ENCODE measurements at places on chromosomes 2 and 18. TPM values are rescaled to one million over a fixed set of nuclear protein-coding genes. Genes with fewer than 3 reads are reported as not detected.

The ZNF236 gene
- 53.9 TPM for total RNA-seq

The TMX3 gene
- total RNA-seq, result 45.4 TPM

The FTCDNL1 gene
- 9.7 TPM for total RNA-seq

The POTEE gene
- total RNA-seq, result 67.6 TPM

DNA sequence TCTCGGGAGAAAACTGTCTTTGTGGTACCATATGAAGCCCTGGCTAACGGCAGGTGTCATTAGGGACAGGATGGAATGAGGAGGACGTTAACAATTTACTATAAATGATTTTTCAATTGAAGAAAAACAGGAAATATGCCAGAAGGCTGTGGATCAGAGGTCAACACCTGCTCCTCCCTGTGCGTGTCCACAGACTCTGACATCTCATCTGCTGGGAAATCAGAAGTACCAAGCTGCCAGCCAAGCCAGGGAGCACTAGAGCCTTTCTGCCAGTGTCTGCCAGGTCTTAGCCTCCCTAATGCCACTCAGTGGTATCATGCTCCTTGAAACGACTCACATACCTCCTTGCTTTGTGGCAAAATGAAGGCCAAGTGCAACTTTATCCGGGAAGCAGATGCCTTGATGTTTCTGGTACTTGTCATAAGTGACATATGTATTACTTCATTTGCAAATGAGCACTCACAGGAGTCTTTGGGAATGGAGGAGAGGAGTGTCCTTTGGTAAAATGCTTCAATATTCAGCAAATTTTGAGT is 541.1 kb downstream of the SATB2 start:
- no peaks in the 10 kb centered on the region for H3K27me3 ChIP-seq
- no peak for DNase-seq
- H3K36me3 ChIP-seq, result no peaks in the 10 kb centered on the region
- H3K27ac ChIP-seq, result no peak overlapping the region
- H3K4me1 ChIP-seq, result no peaks in the 10 kb centered on the region

The ANKRD29 gene
- 17.5 TPM for total RNA-seq

The OSR1 gene
- 8.9 TPM for total RNA-seq

- no peak overlapping the region for H3K4me3 ChIP-seq
- H3K4me1 ChIP-seq, result no peaks in the 10 kb centered on the region
- no peak overlapping the region for H3K27ac ChIP-seq
- DNase-seq, result no peak
Observed at GRCh38 chr2:213766465-213766901, 482.2 kb downstream of the SPAG16 start.

DNA sequence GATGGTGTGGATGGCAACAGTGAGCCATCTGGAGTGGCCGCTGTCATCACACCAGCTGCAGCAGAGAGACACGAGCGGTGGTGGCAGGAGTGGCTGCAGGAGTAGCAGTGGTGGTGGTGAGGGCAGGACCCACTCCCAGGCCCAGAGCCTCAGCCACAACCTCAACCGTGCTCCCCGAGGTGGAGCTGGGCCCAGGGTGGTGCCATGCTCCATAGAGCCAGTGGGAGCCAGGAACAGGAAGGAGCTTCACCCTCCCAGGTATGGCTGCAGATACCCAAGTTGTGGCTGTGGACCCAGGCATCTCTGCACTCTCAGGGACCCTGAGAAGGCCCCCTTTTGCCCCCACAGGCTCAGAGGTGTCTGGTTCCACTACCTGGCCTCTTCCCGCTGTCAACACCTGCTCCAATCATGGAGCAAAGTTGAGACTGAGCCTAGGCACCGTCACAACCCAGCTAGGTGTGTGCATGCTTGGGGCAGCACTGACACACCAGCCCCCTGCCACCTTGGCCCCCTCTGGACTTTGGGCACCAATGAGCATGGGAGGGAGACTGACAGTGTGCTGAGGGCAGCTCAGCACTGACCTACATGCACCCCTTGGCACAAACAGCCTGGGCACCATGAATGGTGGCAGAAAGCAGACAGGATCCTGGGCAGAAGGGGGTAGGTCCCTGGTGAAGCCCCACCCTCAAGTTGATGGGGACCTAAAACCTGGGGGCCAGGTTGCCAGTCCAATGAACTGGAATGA is 188.9 kb downstream of the NDUFA10 start:
- no peaks in the 10 kb centered on the region for H3K36me3 ChIP-seq
- no peaks in the 10 kb centered on the region for H3K4me1 ChIP-seq
- DNase-seq, result peak; percentile 2

DNA sequence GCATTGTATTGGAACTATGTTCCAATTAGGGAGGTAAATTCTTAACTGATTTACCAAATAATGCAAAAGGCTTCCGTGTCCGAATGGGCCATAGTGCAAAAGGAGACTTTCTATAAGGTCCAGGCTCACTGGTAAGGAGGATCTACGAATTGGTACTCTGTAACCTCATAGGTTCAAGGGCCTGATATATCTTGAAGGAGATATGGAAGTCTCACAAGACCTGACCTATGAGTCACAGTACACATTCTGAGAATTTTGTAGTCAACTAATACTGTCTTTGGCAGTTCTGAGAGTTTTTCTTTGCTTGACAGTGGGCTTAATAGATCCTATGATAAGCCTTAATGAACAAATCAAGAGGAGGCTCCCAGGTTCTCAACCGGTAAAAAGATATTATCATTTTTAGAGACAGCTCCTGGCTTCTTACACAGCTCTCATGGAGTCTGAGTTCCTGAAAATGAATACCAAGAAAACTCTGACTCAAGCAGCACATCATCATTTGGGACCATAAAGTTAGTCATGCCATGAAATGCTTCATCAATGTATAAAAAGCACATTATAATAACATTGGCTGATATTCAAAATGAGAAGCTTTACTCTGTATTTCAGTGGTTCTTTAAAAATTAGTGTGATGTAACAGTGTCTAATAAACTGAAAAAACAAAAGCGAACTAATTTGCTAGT is 1275.2 kb upstream of the CRIM1 start:
- DNase-seq, result no peak
- no peak overlapping the region for H3K4me3 ChIP-seq
- H3K4me1 ChIP-seq, result no peaks in the 10 kb centered on the region
- no peak overlapping the region for H3K27ac ChIP-seq
- no peaks in the 10 kb centered on the region for H3K36me3 ChIP-seq

DNA sequence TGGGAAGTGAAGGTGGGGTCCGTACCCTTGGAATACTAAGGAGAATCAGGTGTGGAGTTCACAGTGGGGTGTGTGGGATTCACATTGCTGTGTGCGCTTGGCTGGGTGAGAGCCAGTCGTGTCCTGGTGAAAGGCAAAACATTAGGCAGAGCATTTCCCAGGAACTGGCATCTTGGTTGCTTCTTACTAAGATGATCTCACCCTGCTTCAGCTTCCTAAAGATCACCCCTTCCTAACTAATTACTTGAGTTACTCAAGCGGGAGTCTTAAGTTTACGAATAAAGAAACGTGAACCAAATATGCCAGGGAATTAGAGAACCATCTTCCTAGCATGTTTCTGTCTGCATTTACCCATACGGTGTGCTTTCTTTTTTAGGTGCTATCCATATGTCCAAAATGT is 122.9 kb downstream of the NCK2 start:
- H3K4me3 ChIP-seq, result no peak overlapping the region
- peaks cover 22% of the 10 kb centered on the region for H3K4me1 ChIP-seq
- DNase-seq, result no peak
- no peak overlapping the region for H3K27ac ChIP-seq
- no peaks in the 10 kb centered on the region for H3K36me3 ChIP-seq
- no peaks in the 10 kb centered on the region for H3K27me3 ChIP-seq

The CPS1 gene
- 22.5 TPM for total RNA-seq

The ACMSD gene
- not detected for total RNA-seq

DNA sequence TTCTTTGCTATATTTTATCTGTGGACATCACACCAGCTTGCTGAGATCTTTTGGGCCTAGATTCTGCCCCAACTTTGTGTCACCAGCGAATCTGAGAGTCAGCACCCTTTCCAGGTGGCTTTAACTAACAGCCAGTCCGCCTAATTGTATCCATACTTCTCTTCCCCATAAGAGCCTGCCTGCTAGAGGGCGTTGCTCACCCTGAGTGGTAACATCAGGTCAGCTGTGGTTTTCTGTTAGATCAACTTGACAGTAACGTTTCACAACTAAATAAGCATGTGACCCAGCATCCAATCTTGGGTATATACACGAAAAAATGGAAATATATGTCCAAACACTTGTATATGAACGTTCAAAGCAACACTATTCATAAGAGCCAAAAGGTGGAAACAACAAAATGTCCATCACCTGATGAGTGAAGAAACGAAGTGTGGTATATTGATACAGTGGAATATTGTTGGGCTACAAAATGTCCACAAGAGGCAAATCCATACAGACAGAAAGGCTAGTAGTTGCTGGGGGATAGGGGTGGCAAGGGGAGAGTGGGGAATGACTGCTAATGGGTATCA is 24.9 kb downstream of the EFHD1 start:
- no peak overlapping the region for H3K27ac ChIP-seq
- no peak for DNase-seq
- H3K27me3 ChIP-seq, result no peaks in the 10 kb centered on the region
- H3K4me3 ChIP-seq, result no peak overlapping the region
